NCI-H1930 (cell line): ENCODE measurements at places on chromosomes 4 and X.
A peak's percentile ranks its signal among the peaks of the same experiment; 100 is the strongest.

DNA sequence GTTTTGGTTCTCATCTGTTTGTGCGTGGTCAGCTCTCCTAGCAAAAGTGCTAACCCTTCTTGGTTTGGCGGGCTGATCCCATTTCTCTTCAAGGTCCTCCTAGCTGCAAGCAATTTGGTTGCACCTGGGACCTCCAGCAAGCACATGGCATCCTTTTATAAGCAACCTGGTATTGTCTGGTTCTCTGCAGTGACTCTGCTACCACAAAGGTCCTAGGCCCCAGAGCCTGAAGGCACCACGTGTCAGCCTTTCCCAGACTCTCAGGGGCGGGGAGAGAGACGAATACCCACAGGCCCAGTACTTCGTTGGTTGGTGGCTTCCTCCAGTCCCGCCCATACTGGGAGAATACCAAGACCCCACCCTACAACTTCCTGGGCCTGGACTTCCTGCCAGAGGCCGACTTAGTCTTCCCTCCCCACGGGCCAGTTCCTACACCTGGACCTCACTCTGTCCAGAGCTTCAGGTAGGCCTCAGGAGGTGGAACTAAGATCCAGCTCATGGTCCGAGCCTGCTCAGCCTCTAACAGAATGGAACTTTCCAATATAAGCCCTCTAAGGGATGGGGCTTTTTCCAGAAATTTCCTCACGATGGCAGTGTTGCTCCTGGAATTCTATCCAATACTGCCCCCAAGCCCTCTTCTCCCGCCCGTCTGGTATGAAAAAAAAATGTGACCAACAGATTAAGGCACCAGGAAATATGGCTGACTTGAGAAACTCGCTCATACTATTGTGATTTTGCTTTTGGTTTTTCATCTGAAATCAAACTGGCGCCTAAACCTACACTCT, 192.5 kb upstream of the STK26 start:
- DNase-seq: peak; percentile 58

DNA sequence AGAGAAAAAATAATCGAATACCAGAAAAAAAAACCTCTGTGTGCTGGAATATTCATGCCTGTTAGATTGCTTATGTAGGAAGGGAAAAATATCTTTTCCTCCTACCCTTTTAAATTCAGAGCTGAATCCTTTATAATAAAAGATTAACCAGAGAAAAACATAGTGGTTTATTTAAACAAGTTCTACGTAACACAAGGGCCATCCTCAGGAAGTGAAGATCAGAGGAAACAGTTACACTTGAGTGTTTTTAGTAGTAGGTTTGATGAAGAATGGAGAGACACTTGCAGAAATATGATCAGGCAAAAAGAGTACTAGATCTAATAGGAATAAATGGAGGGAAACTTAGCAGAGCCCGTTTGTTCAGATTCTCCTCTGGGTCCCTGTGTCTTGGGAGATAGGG, 66.3 kb downstream of the TMEM156 start:
- DNase-seq: no peak

DNA sequence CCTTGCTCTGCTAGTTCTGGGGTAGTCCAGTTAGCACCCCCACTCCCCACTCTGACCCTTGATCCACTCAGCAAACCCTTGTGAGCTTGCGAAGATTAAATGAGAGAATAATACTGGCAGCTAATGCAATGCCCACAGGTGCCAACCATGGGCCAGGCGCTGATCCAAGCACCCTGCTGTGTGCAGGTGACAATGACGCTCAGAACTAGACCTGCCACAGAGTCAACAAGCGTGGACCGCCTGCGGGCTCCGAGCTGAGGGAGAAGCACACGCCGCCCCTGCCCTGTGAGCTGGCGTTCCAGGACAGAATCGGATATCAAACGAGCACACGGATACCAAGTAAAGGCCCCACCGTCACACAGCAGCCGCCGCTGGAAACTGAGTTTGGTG, 129.2 kb downstream of the FAM53A start:
- no peak for DNase-seq

DNA sequence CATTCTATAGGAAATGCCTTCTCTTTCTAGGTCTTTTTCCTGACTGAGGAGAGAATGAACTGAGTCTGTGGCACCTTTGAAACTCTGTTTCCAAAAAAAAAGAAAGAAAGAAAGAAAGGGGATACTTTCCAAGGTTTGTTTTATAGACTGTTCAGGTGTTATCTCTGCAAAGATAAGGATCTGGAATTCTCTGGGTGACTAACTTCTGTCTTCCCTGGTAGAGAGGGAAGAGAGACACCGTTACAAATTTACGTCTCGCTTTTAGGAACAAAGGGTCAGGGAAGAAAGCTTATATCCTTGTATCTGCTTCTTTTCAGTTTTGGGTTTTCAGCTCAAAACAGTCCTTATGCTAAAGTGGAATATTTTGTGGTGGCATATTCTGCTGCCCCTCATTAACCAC, 314.1 kb downstream of the RAPGEF2 start:
- no peak for DNase-seq

DNA sequence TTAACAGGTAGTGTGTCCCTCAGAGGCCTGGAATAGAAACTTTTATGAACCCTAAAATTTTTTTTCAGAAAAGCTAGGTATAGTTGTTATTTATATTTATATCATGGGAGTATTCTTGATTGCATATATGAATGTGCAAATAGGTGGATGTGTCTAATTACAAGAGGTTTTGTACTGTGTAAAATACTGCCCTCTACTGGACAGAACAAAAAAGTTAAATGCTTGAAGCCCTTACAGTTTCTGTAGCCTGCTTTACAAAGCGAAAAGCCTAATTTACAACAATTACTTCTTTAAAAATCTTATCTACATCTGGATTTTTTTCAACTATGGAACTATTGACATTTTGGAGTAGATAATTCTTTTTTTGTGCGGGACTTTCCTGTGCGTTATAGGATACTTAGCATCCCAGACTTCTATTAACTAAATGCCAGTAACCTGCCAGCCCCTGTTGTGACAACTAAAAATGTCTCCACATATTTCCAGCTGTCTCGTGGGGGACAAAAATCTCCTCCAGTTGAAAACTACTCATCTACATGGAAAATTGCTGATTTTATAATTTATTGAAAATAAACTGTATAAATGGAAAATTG, 35.1 kb downstream of the ENPEP start:
- no peak for DNase-seq

- DNase-seq: peak; percentile 57
These were observed 803.9 kb upstream of the PCDH10 start for GRCh38 chr4:132344924-132345828.

- no peak for DNase-seq
These were observed 190.4 kb downstream of the GABRB1 start for GRCh38 chr4:47221721-47222120.

GRCh38 chrX:1554469-1555210, 17.7 kb upstream of the P2RY8 start:
- no peak for DNase-seq

DNA sequence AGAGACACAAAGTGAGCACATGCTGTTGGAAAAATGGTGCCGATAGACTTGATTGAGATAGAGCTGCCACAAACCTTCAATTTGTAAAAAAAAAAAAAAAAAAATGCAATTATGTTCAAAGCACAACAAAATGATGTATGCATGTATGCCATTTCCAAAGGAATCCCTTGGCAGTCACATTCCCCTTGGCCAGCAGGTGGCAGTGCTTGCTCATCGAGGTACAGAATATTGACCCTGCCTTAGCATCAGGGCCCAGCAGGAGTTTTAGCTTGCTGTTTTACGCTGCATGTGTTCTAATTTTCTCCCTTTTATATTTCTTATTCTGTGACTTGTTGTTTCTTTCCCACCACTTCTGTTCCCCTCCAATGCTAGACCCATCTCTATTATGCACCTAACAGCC, 34.5 kb upstream of the CYBB start:
- DNase-seq: peak; percentile 26

DNA sequence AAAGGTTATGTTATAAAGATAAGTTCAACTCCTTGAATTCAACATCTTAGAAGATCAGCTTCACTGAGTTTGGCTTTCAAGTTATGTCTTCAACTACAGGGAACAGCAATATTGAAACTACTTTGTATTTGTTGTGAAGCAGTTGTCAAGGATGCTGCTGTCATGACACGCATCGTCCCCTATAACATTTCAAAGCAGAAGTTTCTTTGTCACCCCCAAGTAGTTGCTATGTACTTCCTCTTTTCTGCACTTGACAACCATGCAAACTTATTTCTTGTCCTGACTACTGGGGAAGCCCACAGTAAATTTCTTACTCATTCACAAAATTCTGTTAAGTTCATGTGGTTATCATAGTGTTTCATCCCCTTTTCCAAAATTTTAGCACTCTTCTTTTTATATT, 14.3 kb downstream of the ANTXR2 start:
- DNase-seq: no peak

DNA sequence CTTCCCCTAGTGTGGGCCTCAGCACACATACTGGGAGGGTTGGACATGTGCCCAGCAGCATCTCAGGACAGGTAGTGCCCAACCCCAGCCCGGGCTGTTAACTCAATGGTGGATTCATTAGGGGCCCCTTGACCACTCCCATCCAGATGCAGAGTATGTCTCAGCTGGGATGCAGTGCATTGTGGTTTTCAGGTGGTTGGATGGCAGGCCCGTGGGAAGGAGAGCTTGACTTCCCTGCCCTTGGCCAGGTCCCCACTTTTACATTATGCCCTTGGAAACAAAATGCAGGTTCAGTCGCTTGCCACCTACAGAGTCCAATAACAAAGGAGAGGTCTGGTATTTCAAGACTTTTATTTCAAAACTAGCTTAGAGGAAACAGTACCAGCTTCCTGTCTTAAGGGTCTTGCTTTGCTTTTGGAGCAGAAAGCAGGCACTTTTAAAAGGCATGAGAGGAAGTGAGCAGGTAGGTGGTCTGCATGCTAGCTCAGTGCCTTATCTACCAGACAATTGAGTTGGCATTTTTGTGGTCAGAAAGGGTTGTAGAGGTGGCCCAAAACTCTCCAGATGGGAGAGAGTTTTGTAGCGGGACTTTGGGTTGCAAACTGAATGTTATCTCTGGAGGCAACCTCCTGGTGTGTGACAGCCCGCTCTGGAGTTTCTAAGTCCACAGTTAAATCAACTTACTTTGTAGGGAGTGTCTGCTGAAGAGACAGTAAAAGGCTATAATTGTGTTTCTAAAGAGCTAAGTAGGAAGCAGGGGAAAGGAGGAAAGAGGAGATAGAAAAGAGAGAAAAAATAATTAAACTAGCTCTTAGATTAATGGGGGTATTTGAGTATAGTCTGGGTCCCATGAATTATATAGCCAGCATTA, 171.0 kb downstream of the GALNTL6 start:
- no peak for DNase-seq

- DNase-seq: no peak
These were observed 74.4 kb upstream of the IRF2 start for GRCh38 chr4:184548648-184549341.

DNA sequence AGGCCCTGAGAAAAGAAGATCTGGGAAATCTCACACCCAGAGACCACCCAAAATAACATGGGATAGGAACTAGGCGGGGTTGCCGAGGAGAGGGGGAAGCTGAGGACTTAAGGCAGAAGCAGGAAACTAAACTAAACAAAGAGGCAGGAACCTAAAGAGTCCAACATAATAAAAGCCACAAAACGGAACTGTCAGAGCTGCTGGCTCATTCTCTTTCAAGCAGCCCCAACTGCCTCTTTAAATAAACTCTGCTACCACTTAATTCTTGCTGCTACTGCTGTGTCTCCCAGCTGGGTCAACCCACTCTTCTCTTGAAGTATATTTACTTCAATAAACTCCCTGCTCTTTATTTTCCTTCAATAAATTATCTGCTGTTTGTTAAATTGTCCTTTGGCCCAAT, 44.5 kb downstream of the MAGEB16 start:
- DNase-seq: no peak

DNA sequence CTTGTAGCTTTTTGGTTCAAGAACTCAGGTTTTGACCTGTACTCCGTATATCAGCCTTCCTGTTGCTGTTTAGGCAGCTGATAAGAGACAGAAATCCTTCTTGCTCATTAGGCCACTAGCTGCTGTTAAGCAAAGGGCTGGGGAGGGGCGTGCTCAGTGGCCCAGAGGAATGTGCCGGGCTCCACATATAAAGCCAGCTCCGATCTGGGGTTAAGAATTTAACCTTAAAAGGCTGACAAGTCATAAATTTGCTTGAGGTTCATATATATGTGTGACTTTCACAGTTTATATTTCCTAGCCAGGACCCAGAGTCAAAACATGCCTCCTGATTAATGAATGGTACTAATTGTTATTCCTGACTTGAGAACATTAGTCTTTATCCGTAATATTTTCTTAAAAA, 15.3 kb downstream of the GPC3 start:
- no peak for DNase-seq

DNA sequence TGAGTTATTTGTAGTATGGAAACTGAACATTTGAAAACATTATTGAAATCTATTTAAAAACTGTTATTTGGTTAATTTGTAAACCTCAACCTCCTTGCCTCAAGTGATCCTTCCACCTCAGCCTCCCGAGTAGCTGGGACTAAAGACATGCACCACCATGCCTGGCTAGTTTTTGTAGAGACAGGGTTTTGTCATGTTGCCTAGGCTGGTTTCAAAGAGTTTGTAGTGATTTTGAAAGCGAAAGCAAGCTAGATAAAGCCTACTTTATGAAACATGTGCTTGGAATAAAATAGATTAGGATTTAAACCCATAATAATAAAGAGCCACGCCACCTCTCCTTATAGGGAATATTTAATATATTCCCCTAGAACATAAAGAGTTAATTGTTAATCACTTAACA, 23.5 kb downstream of the ARSJ start:
- no peak for DNase-seq

DNA sequence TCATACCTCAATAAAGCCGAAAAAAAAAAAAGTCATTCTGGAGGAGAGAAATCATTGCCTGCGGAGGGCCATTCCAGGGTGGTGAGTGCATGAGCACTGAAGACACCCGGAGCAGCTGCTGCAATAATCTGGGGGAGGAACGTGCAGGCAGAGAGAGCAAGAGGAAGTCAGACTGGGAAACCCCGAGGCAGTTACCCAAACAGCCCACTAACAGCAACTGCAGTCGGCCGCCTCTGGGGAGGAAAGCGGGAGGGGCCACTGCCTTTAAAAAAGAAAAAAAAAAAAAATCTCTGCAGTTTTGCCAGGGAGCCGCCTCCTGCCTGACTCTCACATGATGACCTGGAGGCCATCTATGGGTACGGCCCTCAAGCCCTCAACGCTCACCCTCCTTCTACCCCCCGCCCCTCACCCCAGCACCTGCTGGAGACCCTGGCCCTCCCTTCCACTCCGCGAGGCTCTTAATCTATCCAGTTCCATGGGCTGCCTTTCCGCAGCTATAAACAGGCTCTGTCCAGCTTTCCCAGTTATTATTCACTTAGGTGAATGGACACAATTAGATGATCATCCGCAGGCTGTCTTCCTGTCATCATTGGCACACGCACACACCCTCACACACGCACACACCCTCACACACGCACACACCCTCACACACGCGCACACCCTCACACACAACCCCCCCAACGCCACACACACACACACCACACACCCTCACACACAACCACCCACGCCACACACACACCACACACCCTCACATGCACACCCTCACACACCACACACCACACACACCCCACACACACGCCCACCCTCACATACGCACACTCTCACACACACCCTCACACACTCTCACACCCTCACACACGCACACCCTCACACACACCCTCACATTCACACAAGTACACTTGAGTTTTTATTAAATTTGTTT, 3.4 kb upstream of the AVPR2 start:
- DNase-seq: no peak

GRCh38 chrX:17415242-17415810, 40.3 kb downstream of the NHS start:
- DNase-seq: no peak

- DNase-seq: no peak
These were observed 191.4 kb downstream of the MGST2 start for GRCh38 chr4:139857021-139857420.

- no peak for DNase-seq
These were observed 884.0 kb upstream of the INTU start for GRCh38 chr4:126748736-126749135.

GRCh38 chr4:156638925-156639605, 332.5 kb downstream of the PDGFC start:
- DNase-seq: no peak
